ENCODE measurements at places on chromosomes 7 and 10. TPM values are rescaled to one million over a fixed set of nuclear protein-coding genes. Genes with fewer than 3 reads are reported as not detected.

DNA sequence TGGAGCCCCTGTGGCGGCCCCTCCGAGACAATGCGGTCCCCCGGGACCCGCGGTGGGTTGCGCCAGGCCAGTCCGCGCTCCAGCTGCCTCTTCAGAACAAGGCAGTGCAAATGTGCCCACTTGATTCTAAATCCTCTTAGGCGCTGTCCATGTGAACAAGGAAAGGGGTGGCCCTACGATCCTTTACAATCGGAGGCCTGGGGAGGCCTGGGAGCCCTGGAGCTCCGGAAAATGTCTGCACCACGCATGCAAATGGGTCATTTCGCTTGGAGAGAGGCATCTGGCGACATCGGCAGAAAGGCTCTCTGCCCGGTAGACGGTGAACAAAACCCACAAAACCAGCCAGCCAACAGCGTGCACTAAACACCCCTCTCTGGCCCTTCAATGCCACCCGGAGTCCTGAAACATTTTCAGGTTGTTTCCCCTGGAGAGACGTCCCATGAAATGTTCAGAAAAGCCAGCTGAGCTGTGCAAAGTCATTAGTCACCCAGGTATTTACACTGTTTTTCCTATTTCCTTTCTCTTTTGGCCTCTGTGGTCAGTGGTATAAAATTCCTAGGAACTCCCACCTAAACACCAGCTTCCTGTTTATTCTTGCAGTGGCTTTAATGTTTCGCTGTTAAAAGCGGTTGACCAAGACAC, 102.8 kb upstream of the ZNF438 start:
- DNase-seq, result peak; percentile 35

DNA sequence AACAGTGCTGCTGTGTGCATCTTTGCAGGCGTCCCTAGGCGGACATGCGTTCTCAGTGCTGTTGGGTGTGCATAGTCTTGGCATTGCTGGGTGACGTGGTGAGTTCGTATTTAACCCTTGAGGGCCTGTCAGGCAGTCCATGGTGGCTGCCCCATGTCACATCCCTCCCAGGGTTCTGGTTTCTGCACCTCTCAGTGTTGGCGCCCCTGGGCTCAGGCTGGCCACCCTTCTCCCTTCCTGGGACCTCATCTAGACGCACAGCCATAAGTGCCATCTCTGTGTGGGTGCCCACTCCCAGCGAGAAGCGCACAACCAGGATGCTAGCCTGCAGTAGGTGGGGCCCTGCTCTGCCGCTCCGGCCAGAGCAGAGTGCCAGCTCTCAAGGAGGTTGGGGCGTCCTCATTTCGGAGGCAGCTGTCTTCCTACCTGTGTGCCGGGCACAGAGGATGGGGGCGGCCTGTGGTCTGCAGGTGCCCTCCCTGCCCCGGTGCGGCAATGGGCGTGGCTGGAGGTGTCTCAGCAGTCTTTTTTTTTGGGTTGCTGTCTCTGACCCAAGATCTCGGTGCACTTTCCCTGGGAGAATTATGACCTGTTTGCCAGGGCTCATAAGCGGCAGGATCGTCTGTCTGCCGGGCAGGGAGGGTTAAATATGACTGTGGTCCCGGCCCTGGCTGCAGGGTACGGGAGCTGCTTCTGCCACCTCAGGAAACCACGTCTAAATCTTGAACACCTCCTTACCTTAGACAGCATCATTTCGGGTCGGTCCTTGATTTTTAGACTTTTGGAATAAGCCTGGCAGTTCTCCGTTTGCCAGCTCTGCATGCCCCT, 6.5 kb downstream of the INPP5A start:
- DNase-seq, result no peak

DNA sequence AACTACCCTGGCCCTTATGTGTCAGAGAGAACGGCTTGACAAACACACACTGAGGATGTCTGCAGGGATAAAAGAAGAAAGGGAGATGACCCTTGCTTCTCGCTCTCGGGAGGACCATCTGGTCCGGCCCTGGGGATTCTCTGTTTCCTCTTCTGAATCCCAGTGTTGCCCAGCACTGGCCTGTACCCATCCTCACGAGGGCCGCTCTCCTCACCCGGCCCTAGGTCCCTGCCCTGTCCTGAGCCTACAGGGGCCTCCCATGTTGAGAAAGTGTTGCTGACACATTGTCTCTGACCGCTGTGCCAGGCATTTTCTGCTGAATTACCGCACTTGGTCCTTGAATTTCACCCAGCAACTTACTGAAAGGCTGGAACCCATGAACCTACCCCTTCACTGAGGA, 171.9 kb upstream of the LANCL2 start:
- no peak for DNase-seq

HOXA1 gene
- 0.55 TPM for total RNA-seq

PGAM2 gene
- 1.2 TPM for total RNA-seq

TRIL gene
- not detected for total RNA-seq

ADCYAP1R1 gene
- not detected for total RNA-seq

All from activated B cell treated with CpG ODN at 0.5 μM for 24 hours (primary cell).